ENCODE measurements at places on chromosomes 7 and 10.

GRCh38 chr7:22561895-22562593, 62.1 kb upstream of the STEAP1B start:
- DNase-seq: no peak

GRCh38 chr10:43410345-43410744, 1.4 kb upstream of the HNRNPF start:
- DNase-seq: no peak

GRCh38 chr7:46583656-46584055, 662.6 kb upstream of the IGFBP3 start:
- DNase-seq: no peak

GRCh38 chr7:69603351-69603750, 5.1 kb downstream of the AUTS2 start:
- no peak for DNase-seq

GRCh38 chr10:114550756-114551635, 107.1 kb downstream of the ABLIM1 start:
- DNase-seq: no peak

DNA sequence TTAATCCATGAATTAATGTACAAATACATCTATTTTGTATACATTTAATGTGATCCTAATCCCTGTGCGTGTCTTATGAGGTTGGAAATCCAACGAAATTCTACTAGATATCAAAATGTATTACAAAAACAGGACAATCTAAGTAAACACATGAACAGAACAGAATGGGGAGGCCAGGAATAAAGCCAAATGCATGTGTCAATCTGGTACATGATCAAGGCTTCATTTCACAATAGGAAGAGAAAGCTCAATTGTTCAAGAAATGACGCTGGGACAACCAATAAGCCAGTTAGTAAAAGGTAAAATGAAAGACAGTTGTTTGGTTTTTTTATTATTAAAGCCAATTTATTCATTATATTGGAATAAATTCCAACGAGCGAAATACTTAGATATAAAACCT, 83.0 kb downstream of the COL13A1 start:
- DNase-seq: no peak

- DNase-seq: no peak
These were observed 100.1 kb upstream of the IMMP2L start for GRCh38 chr7:111662386-111662785.

GRCh38 chr10:27345455-27345920, 104.9 kb upstream of the ACBD5 start:
- DNase-seq: no peak

- no peak for DNase-seq
These were observed 45.1 kb upstream of the LYZL1 start for GRCh38 chr10:29243750-29244149.

- no peak for DNase-seq
These were observed 37.2 kb downstream of the ZNF33A start for GRCh38 chr10:38047666-38048065.

DNA sequence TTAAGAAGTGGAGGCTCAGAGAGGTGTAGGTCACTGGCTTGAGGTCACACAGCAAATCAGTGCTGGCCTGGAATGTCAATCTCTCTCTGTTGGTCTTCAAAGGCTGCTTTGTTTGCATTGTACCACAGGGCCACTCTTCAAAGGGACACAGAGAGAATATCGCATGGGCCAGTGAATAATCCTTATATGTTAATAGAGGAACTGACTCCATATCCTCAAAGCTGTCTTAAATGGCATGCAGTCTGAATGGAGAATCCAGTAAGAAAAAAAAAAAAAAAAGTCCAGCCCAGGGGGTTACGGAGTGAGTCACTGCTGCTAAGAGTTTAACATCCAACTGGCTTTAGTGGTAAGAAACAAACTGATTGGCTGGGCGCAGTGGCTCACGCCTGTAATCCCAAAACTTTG, 54.1 kb downstream of the NRAP start:
- DNase-seq: no peak

GRCh38 chr10:78828647-78829539, 239.9 kb upstream of the ZMIZ1 start:
- DNase-seq: no peak

- no peak for DNase-seq
These were observed 20.3 kb downstream of the TSPAN12 start for GRCh38 chr7:120837599-120837998.

- no peak for DNase-seq
These were observed 402.9 kb downstream of the MAGI2 start for GRCh38 chr7:79050603-79051002.

DNA sequence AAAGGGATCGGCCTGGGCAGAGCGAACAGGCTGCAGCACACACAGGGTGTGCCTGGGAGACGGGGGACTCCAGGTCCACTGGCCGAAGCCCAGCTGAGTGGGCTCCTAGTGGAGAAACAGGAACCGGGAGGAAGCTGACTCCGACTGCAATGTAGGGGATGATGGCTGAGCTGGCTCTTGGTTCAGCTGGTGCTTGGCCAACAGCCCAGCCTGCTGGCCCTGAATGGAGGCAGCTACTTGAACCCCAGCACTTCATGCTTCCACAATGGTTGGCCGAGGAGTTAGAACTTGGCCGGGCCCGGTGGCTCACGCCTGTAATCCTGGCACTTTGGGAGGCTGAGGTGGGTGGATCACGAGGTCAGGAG, 27.0 kb upstream of the FRAT2 start:
- no peak for DNase-seq

DNA sequence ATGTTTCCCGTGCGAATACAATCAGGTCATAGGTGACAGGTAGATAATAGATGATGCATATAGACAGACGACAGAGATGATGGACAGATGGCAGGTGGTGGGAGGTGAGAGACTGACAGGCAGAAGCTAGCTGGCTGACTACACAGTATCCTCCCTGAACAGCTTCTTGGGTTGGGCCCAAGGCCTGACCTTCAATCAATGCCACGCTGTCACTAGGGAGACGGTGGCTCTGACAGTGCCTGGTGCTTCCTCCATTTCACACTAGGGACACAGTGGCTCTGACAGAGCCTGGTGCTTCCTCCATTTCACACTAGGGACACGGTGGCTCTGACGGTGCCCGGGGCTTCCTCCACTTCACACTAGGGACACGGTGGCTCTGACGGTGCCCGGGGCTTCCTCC, 200.1 kb downstream of the DIP2C start:
- no peak for DNase-seq

DNA sequence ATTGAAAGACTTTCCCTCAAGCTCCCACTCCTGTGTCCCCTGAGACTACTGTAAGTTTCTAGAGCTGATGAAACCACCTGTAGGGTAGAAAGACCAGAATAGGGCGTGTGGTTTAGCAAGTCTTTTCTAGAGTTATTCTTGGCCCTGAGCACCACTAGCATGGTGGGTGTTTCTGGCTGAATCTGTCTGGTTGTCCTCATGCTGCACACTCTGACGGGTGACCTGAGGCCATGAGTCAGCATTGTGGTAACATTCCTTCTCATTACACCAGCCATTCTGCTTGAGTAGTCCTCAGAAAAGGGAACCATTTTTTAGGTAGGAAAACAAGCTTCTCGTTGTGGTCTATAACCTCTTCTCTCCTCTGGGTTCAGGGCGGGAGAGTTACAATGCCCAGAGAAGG, 250.3 kb downstream of the SNX13 start:
- DNase-seq: no peak

DNA sequence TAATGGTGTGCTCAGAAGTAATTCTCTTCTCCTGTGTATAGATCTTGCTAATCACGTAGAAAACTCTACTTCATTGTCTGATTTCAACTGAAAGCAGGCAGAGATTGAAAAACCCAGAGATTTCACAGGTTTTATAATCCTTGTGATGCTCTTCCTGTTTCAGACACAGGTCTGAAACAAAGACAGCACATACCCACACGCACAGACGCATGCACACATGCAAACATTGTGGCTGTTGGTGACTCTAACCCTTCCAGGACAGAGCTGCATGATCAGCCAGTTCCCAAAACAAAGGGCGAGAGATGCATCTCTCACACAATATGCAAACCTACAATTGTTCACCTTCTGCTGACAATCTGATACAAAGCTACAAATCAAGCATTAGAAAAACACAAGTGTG, 11.1 kb upstream of the TFEC start:
- DNase-seq: no peak

GRCh38 chr7:213324-213993, 21.1 kb downstream of the FAM20C start:
- DNase-seq: no peak

GRCh38 chr7:38242814-38243213, 30.6 kb downstream of the TARP start:
- no peak for DNase-seq

DNA sequence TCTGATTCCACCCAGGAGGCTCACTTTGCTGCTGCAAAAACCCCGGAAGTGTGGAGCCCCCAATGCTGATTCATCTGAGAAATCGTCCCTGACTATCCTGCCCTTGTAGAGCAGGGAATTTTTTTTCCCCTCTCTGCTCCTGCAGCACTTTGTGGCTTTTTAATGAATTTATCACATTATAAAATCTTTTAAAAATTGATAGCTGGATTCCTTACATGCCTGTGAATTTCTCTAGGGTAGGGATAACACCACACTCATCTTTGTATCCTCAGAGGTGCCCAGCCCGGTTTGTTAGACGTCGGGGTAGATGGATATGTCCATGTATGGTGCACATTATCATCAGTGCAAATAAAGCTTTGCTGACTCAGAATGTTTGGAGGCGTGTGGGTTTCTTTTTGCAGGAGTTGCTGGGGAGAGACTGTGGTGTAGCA, 185.7 kb downstream of the STK31 start:
- no peak for DNase-seq

- DNase-seq: no peak
These were observed 154.1 kb downstream of the CALN1 start for GRCh38 chr7:72258074-72258473.

DNA sequence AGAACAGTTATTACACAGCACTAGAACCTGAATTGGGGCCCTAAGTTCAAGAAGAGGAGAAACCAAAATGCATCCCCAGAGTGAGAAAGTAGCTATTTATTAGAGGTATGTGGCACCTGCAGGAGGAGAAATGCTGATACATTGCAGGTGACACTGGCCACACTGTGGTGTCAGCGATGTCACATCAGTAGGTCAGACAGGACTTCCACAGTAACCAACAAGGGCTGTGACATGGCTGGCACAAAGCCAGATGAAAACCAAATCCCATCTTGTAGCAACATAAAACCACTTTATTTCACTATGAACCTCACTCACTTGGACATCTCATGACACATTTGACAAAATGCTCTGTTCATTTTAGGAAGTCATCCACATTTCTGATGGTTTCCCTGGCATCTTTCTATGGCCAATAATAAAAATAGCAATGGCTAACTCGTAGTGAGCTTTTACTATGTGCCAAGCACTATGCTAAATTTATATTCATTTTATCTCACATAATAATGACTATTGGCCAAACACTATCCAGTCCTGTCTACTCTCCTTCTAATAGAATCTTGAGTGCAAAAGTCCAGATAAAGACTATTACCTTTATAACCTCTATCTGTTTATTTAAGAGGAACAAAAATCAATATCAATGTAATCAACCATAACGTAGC, 154.2 kb downstream of the TSPAN12 start:
- DNase-seq: no peak

DNA sequence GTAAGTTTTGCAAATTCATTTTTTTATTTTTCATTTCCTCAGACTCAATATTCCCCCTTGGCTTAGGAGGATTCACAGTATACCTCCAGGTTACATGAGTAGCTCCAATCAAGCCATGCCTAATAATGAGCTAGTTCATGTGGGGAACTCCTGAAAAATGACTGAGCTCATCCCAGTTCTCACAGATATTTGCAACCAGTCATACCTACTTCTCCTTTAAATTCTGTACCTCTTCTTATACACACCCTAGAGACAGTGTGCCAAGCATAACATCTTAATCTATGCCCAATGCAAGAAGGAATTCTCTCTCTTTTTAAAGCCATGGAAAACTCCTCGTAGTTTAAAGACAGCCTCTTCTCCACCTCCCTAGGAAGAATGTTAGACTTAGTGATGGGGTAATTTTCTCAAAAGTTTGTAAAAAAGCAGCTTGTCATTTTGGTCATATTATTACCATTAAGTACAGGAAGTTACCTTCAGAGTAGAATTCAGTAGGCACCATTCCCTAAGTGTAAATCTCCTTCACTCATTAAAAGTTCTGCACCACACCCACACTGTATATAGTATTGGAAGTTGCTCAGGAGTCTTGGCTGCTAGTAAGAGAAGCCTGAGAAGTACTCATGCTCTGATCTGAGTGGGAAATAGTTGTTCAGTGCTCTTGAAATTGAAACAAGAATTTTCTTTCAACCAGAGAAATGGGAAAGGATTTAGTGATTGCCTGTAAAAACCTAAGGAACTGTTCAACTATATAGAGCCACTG, 72.7 kb downstream of the PTPRZ1 start:
- no peak for DNase-seq

- DNase-seq: peak; percentile 17
These were observed 3.2 kb downstream of the UBE2H start for GRCh38 chr7:129949292-129950133.

GRCh38 chr10:44897049-44897448, 14.1 kb upstream of the TMEM72 start:
- no peak for DNase-seq

DNA sequence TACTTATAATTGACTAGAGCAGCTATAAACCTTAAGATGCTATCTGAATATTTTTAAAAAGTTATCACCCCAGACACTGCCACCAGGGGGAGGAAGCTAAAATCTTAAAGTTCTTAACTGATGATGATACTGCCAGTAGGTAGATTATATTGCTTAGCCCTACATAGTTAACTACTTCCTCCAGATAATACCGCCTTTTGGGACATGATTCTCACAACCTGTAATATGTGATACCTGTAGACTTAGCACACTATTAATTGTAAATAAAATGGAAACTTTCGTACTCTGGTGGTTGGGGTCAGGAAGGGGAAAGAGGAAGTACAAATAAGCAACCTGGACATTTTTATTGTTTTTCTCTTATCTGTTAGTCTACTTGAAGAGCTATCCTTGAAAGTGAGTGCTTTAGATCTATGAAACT, 268.9 kb downstream of the ADK start:
- DNase-seq: peak; percentile 36

GRCh38 chr7:27347276-27347640, 104.7 kb downstream of the EVX1 start:
- DNase-seq: no peak

DNA sequence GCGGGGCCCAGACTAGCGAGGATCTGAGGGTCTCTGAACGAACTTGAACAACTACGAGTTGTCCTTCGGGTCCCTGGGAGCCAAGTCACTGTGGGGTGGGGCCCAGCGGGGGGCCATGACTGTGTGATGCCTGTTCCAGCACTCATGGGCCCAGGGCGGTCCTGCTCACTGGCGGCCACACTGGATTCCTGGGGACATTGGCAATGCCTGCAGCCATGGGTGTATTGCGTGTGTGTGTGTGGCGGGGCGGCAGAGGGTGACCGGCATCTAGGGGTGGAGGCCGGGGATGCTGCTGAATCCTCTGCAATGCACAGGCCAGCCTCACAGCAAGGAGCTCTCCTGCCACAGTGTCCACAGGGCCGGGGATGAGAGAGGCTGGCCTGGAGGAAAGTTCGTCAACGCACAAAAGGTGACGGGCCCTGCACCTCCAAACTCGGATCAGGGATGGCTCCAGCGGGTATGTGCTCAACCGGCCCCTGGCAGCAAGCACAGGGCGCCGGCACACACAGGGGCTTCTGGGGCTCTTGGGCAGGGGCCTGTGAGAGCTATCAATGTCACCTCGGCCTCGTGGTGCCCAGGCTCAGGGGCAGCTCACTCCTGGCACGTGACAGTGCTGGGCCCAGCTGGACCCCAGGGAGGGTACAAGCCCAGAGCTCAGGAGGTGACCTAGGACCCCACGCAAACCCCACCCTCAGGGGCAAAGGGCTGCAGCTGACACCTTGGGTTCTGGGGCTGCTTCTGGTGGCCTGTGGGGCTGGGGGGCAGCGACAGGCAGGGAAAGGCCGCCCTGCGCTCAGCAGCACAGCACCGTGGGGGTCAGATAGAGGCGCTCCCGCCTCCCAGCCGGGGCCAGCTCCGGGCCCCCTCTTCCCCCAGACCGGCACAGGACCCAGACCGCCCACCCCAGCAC, 27.9 kb downstream of the PAPOLB start:
- no peak for DNase-seq

Measured in naive thymus-derived CD8-positive, alpha-beta T cell (primary cell).